Activated T-cell treated with anti-CD3 and anti-CD28 coated beads for 4 hours (primary cell): ENCODE measurements at places on chromosomes 6 and 20.

DNA sequence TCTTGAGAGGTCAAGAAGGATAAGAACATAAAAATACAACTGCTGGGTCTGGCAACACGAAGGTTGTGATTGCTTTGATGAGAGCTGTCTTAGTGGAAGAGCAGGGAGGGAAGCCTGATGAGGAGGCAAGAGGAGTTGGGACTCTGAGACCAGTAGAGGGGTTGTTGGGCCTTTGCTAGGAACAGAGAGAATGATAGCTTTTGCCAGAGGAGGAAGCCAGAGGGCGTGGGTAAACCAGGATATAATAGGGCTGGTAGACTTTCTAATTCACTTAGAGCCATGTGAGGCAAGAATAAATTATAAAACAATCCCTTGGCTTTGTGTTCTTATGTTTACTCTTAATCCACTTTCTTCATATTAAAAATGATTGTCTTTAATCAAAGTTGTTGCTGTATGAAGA is 78.6 kb downstream of the RCAN2 start:
- no peak for DNase-seq

DNA sequence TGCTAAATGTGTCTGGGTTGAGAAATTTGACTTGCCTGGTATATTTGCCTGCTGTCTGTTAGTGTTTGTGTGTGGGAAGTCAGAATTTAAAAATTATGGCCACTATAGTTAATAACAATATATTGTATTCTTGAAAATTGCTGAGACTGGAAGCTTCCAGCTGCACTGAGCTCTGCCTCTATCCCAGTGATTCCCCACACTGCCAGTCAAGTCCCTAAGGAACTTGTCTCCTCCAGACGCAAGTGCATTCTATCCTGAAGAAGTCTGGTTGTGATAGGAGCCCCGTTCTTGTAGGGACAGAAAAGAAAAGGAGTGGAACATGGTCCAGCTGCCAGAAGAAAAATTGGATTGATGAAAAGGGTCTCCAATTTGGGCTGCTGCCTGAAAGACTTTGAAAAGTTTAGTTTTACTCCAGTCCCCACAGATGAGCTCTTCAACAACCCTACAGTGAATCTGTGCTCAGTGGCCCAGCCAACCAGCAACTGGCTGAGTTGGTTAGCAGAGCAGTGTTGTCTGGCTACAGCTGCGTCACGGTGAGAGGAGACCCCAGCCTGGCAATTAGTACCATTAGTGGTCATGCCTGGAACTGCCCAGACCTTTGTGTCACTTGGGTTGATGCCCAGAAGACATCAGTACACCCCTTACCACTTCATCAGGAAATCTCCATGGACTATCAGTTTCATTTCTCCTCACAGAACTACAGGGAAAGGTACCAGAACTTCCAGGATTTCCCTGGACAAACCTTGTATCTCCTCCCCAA is 183.1 kb upstream of the MCHR2 start:
- DNase-seq = no peak

DNA sequence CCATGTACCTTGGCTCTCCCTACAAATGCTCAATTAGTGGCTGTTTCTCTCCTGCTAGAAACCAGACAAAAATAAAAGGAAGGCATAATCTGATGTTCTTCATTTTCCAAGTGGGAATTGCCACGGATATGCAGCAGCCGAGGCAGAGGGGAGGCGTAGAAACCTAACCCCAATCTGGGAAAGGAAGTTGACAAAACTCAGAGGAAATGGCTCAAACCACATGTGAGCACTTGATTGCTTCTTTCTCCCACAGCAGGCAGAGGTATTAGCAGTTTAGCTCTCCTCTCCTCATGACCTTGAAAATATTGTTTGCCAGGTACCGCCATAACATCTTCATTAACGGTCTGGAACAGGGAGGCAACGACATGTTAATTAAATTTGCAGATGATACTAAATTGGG is 3.8 kb upstream of the MLN start:
- DNase-seq = no peak

GRCh38 chr6:105212587-105212986 is 32.8 kb upstream of the POPDC3 start:
- no peak for DNase-seq

- DNase-seq = no peak
Observed at GRCh38 chr6:34237316-34237721, 646 bp downstream of the HMGA1 start.

DNA sequence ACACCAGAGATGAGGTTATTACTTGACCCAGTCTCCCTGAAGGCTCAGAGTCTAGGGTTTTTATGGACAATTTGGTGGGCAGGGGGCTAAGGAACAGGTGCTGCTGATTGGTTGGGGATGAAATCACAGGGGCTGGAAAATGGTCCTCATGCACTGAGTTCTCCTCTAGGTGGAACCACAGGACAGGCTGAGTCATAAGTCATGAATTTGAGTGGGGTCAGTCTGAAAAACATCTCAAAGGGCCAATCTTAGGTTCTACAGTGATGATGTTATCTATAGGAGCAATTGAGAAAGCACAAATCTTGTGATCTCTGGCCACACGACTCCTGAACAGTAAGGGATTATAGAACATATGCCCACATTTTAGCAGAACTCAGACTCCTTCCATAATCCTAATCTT is 5.9 kb upstream of the MRS2 start:
- no peak for DNase-seq

DNA sequence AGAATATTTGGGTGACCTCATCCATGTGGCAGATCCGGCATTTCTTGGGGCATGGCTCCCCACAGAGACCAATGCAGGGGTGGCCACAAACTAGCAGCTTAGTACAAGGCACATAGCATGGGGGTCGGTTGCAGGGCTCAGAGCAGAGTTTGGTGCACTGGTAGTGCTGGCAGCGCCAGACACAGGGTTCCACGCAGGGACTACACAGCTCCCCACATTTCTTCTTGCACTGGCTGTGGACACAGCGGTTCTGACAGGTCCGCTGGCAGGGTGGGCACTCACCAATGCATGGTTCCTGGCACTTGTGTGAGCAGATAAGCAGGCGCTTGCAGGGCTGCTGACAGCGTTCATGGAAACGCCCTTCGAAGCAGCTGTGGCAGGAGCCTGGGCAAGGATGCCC is 29.1 kb downstream of the DDX27 start:
- no peak for DNase-seq

DNA sequence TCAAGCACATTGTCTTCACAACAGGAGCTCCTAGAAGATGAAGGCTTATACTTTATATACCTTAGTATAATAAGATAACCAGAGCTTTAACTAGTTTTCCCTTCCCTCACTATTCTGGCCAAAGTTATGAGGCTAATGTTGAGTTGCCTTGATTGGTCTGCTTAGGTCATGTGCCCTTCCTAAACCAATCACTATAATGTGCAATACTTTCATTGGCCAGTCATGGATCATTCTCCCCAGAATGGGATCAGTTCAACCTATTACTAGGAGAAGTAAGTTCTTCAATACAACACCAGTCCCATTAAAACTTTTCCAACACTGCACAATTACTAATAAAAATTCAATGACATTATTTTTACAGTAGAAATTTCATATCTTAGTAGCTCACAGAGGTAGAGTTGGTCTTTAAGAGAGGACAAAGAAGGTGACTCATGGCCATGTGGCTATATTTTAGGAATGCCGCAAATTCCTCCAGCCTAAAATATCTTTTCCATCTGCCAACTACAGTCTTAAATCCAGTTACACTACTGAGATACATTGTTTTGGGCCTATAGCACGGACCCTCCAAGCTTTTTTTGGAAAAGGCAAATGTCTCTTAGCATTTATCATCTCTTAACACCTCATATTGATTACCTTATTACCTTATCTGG is 12.5 kb upstream of the POU3F2 start:
- DNase-seq = no peak

GRCh38 chr20:33655164-33655563 is 7.0 kb upstream of the C20orf144 start:
- DNase-seq = no peak

- DNase-seq = no peak
Observed at GRCh38 chr6:117267766-117268534, 2.6 kb downstream of the VGLL2 start.

DNA sequence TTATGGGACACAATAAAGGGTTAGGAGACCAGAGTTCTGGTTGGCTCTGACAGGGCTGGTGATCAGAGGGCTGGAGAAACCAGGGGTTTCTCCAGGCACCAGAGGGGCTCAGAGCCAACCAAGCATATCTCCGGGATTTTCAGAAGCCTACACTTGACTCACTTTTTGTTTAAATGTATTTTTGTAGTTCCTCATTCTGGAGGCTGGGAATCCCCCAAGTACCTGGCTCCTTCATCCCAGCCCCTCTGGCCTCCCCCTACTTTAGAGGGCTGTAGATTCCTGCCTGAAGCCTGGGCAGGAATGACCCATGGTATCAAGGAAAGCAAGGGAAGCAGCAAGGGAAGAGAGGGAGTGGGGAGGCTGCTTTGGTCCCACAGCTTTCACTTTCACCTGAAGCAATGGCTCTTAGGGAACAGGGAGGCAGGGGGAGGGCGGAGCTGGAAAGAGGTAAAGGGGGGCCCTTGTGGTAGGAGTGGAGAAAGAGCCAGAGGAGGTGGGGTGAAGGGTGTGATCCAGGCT is 973 bp downstream of the CD40 start:
- no peak for DNase-seq

DNA sequence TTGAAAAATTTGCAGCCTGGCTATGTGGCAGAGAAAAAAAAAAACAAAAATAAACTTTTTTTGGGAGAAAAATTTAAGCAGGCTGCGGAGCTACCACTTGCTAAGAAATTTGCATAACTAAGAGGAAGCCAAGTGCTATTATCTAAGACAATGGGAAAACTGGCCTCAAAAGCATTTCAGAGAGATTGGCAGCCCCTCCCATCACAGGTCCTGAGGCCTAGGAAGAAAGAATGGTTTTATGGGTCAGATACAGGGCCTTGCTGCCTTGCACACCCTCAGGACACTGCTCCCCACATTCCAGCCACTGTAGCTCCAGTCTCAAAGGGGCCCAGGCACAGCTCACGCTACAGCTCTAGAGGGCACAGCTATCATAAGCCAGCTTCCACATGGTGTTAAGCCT is 777.9 kb downstream of the TENT5A start:
- no peak for DNase-seq

GRCh38 chr6:34056305-34057108 is 89.4 kb downstream of the GRM4 start:
- no peak for DNase-seq

DNA sequence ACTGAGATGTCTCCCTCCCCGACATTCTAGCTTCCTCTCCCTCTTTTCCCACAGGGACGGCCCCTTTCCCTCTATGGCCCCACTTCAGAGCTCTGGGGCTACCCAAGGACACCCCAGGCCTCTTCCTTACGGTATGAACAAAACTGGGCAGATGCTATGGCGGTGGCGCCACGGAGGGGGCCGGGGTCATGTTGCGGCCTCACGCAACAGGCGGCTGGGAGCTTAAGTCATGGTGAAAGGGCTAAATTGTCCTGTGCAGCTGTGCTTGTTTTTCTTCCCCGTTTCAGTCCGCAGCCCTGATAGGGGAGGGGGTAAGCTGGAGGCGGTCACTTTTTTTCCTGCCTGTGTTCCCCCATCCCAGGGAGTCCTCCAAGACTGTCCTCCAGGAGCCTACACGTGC is 17.6 kb upstream of the KIAA1755 start:
- no peak for DNase-seq

DNA sequence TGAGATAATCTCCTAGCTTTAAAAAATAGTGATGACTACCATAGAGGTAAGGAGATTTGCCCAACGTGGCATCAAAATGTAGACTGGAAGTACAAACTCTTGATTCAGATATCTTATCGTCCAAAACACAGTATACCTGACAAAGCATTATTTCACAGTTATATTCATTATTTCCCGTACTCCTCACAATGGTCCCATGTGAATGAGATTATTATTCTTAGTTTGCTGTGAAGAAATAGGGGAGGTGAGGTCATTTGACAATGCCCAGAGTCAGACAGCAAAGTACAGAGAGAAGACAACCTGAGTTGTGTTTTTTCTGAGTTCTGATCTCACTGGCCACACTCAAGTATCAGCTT is 1.2 kb upstream of the TFB1M start:
- no peak for DNase-seq
